Stimulated activated CD4-positive, alpha-beta T cell treated with anti-CD3 and anti-CD28 coated beads, Interleukin-1b, Interleukin-23, amount 100 ng/mL, for 24 hours (primary cell): ENCODE measurements at places on chromosomes 6 and 20.

GRCh38 chr6:98985391-98985790 is 37.6 kb upstream of the FBXL4 start:
- no peak for DNase-seq

DNA sequence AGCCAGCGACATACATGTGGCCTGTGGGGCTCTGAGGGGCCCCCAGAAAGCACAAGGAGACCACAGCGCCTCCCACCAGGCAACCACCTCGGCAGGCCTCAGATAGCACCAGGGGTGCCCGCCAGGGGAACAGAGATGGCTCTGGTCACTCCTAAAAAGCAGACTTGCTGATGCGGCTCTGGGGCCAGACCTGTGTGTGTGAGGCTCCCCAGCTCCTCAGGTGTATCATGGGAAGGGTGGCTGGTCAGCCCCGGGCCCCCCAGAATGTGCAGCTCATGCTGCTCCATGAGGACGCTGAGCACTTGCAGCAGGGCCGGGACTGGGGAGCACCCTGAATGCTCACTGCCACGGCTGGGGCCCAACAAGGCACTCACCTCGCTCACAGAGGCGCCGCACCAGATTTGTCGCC is 60.2 kb downstream of the PYGB start:
- DNase-seq = no peak

DNA sequence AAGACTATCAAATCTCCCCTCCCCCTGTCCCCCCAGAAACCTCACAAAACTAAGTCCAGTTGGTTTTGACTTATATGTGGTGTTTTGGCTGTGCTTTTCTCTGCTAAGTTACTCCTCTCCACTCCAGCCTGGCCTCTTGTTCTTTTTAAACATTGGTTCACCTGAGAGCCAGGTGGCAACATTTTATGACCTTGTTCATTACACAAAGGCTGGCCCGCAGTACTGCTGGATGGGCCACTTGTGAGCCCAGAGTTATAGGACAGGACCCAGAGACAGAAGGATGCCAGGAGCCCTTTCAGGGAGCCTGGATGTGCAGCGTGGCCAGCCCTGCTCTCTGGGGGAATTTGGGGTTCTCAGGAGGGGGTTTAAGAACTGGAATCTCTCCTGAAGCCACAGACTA is 90.0 kb downstream of the RAMACL start:
- DNase-seq = no peak

DNA sequence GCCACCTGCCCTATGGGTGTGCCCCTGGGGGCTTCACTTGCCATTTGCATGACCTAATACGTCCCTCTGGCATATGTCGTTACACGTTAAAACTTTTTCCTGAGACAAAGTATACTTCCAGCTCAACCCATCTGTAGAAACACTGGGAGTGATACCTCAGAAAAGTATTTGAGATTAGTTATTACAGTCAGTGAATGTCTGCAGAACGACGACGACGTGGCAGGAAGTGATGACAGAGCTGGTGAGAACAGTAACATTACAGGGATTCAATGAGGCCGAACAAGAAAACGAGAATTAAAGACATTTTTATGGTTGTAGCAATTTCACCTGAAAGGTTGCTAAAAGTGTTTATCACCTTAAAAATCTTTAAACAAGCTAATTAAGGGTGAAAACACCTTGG is 40.2 kb downstream of the SASH1 start:
- no peak for DNase-seq

GRCh38 chr6:83411731-83412130 is 19.1 kb downstream of the ME1 start:
- DNase-seq = no peak

GRCh38 chr6:167817729-167818128 is 9.0 kb upstream of the AFDN start:
- DNase-seq = no peak

- DNase-seq = no peak
Measured at GRCh38 chr6:126181173-126181741, 158.7 kb upstream of the CENPW start.

- no peak for DNase-seq
Measured at GRCh38 chr6:21800948-21801438, 207.4 kb downstream of the SOX4 start.

DNA sequence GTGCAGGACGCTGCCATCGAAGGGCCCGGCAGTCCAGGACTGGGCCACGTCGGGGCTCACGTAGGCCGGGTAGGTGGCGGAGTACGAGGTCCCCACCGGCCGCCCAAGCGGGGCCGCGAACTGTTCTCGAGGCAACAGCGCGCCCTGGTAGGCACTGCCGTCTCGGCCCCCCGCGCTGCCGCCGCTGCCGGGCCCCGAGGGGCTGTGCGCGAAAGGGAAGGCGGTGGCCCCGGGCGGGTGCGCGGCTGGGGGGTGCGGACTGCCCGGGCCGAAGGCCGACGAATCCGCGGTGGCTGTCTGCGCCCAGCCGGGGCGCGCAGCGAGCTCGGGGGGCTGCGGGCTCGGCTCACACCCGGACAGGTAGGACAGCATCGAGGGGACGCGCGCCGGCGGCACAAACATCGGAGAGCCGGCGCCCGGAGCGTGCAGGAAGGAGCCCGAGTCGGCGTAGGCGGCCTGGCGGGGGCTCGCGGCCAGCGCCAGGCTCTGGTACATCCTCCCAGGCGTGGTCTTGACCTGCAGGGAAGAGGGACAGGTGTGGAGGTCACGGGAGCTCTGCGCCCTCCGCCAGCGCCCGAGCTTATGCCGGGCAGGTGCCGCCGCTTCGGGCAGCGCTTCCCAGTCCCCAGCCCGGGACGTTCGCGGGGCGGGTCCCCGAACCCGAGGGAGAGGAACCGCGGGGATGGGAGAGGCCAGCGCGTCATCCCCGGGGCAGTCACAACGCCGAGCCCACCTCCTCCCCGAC is 596 bp downstream of the GATA5 start:
- DNase-seq = no peak

DNA sequence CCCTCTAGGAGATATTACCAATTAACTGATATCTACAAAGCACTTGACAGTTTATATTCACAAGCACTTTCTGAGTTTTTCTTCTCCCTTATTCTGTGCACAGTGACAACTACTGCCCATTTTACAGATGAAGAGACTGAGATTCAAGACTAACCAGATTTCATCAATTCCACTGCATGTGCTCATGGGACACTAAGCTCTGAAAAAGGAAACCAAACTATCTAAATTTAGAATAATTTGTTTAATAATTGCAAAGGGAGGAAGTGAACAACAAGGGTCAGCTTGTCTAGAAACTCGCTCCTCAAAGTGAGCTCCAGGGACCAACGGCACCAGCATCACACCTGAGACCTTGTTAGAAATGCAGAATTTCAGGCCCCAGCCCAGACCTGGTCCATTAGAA is 50.8 kb upstream of the MYLIP start:
- no peak for DNase-seq

DNA sequence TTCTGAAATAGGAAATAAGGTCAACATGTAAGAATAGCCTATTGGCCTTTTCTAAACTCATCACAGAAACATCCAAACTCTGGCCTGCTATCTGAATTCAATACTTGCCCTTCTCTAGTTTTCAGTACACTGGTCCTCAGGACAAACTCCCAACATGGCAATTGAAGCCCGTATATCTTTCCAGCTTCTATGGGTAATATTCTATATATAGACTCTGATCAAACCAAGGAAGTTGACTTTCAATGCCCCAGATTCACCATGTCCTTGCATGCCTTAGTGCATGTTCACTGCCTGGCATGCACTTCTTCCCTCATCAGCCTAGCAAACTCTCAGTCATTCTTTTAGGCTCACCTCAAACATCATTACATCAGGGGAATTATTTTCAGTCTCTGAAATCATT is 73.2 kb downstream of the RSPO3 start:
- DNase-seq = no peak

DNA sequence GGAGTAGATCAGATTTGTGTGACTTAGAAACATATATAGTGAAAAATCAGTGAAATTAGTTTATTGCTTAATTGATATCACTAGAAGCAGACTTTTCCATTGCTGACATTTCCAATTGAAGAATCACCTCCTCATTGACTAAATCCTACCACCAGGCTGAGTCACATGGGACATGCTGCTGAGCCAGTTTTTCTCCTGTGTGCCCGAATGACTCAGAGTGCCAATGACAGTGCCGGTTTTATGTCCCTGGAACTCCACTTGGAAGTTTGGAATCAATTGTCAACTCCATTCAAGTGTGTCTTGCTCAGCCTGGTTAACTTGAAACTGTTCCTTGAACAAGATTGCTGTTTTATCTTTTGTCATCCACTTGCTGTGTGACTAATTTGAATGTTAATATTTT is 316.1 kb upstream of the PRDM1 start:
- DNase-seq = no peak

GRCh38 chr6:43181621-43181941 is 415 bp upstream of the CUL9 start:
- no peak for DNase-seq

GRCh38 chr6:12009180-12009685 is 2.9 kb upstream of the HIVEP1 start:
- DNase-seq = no peak

GRCh38 chr6:110761371-110761770 is 53.9 kb downstream of the CDK19 start:
- no peak for DNase-seq

- DNase-seq = no peak
Measured at GRCh38 chr6:87220997-87221396, 65.6 kb downstream of the ZNF292 start.

GRCh38 chr6:71412559-71413140 is 124.0 kb downstream of the OGFRL1 start:
- no peak for DNase-seq

GRCh38 chr6:157498817-157499216 is 117.8 kb downstream of the ZDHHC14 start:
- no peak for DNase-seq

DNA sequence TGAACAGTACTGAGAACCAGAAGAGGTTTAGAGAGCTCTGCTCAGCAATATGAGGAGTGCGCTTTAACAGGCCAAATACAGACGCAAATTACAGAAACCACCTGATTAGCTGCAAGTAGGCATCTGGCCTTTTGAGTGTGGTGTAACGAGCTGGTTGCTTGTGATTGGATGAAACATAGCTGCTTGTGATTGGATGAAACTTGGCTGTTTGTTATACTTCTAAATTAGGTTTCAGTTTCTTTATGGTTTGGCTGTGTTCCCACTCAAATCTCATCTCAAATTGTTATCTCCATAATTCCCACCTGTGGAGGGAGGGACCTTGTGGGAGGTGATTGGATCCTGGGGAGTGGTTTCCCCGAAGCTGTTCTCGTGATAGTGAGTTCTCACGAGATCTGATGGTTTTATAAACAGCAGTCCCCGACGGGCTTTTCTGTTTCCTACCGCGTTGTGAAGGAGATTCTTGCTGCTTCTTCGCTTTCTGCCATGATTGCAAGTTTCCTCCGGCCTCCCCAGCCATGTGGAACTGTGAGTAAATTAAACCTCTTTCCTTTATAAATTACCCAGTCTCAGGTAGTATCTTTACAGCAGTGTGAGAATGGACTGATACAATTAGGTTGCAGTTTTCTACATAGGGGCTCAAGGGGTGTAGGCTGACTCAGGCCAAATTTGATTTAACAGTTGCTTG is 655.9 kb upstream of the MAN1A1 start:
- no peak for DNase-seq

GRCh38 chr6:122995921-122996793 is at the start of gene CLVS2:
Gene CLVS2 (plus strand): TSS chr6:122996235. CDS start chr6:122997778, 1,543 bp downstream.
- DNase-seq = no peak

DNA sequence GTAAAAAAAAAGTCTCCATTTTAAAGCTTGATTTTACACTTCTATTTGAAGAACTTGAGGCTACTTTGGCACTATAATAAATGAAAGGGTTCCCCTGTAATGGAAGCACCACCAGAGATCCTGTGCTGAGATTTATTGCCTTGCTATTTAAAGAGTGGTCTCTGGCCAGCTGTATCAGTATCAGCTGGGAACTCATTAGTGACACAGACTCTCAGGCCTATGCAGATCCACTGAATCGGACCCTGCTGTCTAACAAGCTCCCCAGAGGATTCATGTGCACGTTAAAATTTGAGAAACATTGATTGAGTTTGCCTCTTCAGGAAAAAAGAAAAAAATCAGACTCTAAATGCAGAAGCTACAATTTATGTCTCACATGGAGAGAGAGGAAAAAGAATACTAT is 299.9 kb upstream of the BMP2 start:
- DNase-seq = no peak

DNA sequence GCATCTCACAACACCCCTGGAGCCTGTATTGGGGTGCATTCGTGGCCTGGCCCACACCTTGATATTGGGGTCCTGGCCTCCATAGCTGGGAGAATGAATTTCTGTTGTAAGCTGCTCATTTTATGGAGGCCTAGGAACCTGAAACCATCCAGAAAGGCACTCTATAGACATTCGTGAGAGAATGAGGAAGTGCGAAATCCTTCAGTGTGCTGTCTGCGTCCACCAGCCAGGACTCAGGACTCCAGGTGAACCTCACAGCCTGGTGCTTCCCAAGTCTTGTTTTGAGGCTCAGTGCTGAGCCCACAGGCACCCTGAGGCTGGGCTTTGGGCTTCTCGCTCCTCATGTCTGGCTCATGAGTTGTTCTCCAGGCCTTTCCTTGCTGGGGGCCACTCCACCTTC is 11.9 kb upstream of the RBBP8NL start:
- DNase-seq = no peak

DNA sequence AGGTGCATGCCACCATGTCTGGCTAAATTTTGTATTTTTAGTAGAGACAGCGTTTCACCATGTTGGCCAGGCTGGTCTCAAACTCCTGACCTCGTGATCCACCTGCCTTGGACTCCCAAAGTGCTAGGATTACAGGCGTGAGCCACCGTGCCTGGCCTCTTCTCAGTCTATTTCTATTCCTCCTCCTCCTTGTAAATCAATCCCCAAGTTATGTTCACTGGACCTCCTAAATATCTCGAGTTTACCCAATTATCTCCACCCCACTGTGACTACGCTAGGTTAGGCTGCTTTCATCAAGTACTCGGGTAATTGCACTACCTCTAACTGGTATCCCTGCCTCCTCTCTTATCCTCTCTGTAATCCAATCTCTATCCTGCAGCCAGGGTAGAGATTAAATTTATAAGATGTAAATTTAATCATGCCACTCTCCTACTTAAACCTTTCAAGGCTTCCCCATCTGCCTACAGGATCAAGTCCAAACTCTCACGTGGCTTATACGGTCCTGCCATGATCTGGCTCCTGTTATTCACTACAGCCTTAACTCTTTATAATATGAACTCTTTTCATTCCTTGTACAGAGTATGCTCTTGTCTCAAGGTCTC is 837 bp upstream of the MAD2L1BP start:
- DNase-seq = no peak

- DNase-seq = no peak
Measured at GRCh38 chr6:161013695-161014094, 22.1 kb downstream of the MAP3K4 start.

- DNase-seq = no peak
Measured at GRCh38 chr6:20921578-20921977, 387.3 kb downstream of the CDKAL1 start.

DNA sequence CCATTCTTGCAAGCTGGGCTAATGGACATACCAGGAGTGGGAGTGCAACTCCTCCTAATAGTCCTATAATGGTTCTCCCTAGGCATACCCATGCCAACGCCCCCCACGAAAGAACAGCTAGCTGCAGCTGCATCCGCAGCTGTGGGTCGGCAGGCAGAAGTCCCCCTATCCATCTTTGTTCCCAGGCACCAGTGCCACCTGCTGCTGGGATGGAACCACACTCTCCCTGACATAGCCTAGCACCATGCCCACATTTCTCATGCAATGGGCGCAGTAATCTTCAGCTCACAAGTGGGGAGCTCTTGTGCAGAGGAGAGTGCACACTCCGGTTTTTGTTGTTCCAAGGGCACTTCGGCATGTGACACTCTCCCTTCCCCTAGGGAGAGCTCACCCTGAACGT is 567.8 kb downstream of the GRIK2 start:
- DNase-seq = no peak
